ENCODE measurements at places on chromosomes 16 and 17.

- no peak for DNase-seq
Measured at GRCh38 chr17:6070430-6070912, 292 bp downstream of the WSCD1 start.

GRCh38 chr17:59234631-59235030, 14.3 kb downstream of the GDPD1 start:
- no peak for DNase-seq

DNA sequence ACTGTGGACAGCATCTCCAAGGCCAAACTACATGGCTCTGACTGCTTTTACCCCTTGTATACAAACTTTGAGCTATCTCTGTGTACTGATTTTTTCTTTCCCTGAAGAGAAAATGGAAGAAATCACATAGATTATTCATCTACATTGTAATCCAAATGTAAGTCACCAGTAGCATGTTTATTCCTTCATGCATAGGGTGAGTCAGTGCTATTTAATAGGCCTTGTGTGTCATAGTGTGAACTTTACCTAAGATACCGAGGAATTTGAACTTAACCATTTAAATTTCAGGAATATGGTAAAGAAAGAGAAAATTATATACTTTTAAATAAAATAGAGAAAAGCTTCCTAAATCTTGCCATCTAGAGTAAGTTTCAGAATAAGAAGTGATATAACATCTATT, 16.5 kb downstream of the PHKB start:
- no peak for DNase-seq

- no peak for DNase-seq
Measured at GRCh38 chr16:83925957-83926725, 26.9 kb upstream of the OSGIN1 start.

GRCh38 chr16:80932708-80933095, 74.0 kb downstream of the CMC2 start:
- no peak for DNase-seq

GRCh38 chr17:36535669-36536081, 888 bp downstream of the PIGW start:
- no peak for DNase-seq

- no peak for DNase-seq
Measured at GRCh38 chr16:73042807-73043206, 5.1 kb downstream of the ZFHX3 start.

DNA sequence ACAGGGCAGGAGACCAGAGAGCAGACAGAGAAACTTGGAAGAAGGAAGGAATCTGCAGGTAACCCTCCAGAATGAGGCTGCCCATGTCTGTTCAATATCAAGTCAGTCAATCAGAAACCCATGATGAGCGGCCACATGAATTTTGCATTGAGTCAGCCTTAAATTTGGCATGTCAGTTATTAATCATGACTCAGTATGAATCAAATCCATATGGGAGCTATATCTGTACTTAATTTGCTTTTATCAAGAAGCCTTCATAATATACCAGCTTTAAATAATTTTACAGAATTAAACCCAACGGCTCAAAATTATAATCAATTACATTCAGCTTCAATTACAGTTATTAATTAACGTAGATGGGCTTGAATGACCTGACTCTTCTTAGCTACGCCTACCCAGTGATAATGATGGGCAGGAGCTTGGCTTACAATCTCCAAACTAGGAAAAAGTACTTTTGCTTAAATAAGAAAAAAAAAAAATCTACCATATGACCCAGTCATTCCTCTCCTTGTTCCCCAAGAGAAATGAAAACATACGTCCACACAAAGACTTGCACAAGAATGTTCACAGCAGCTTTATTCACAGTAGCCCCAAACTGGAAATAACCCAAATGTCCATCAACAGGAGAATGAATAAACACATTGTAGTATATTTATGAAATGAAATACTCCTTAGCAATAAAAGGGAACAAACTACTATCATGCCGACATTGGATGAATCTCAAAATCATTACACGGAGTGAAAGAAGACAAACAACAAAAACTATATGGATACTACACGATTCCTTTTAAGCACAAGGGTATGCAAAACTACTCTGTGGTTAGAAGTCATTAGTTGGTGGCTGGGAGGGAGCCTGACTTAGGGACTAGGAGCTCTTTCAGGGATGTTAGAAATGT, 48.6 kb downstream of the SLC39A11 start:
- no peak for DNase-seq

- no peak for DNase-seq
Measured at GRCh38 chr16:23673971-23674614, 4.6 kb upstream of the PLK1 start.

DNA sequence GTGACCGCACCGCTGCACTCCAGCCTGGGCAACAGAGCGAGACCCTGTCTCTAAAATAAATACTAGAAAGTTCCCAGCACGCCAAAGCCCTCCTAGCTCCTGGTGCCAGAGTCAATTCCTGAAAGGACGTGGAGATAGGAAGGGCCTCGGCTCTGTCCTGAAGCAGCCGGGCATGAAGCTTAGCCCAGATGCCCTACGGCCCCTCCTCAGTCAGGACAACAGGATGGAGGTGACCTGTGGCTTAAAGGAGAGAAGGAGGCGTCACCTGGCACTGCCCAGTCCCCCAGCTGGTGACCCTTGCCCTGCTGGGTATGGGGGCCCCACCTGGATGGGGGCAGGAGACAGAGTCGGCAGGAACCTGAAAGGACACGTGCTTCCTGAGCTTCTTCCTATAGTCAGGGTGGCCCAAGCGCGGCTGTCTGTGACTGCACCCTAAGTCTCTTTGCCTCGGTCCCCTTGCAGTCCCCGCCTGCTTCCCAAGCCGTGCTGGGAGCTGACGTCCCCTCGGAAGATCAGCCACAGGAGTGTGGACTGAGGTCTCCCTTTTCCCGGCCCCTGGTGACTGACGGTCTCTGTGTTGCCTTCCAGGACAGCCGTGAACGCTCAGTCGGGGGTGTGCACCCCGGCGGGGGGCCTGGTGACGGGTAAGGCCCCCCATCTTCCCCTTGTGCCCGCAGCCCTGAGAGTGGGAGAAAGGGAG, 14.9 kb upstream of the RNF213 start:
- no peak for DNase-seq

DNA sequence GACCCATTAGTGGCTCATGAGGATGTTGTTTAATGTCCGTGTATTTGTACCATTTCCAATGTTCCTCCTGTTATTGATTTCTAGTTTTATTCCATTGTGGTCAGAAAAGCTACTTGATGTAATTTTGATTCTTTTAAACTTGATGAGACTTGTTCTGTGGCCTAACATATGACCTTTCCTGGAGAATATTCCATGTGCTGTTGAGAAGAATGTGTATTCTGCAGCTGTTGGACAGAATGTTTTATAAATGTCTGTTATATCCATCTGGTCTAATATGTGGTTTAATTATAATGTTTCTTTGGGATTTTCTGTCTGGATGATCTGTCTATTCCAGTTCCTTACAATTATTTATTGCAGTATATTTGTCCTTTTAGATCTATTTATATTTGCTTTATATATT, 2.9 kb upstream of the ABCA10 start:
- no peak for DNase-seq

- no peak for DNase-seq
Measured at GRCh38 chr17:78722246-78722761, 59.8 kb downstream of the CYTH1 start.

GRCh38 chr17:19295473-19296135, 58.4 kb downstream of the EPN2 start:
- no peak for DNase-seq
